ENCODE measurements at places on chromosomes 4 and X.

DNA sequence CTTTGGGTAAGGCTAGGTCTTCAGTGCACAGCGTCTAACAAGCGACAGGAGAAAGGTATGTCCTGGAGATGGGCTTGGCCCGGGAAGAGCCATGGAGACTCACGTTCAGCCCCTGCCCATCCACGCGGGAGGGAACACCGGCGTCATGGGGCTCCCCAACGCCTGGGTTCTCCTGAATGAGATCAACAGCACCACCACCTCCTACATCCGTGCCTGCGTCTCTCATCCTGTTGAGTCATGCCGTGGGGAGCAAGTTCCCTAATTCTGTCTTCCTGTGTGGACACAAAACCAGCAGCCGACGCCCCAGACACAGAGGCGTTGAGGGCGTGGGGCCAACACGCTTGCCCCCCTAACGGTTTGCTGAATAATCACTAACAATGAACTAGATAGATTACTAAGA is 20.1 kb upstream of the IL3RA start:
- H3K4me3 ChIP-seq, result no peak overlapping the region
- H3K4me1 ChIP-seq, result peaks cover 14% of the 10 kb centered on the region
- no peaks in the 10 kb centered on the region for H3K36me3 ChIP-seq

GRCh38 chrX:13266641-13267345 is 53.1 kb downstream of the ATXN3L start:
- H3K36me3 ChIP-seq, result no peaks in the 10 kb centered on the region
- H3K4me3 ChIP-seq, result no peak overlapping the region
- no peak overlapping the region for H3K27ac ChIP-seq

GRCh38 chr4:85149676-85150075 is 183.2 kb upstream of the WDFY3 start:
- no peaks in the 10 kb centered on the region for H3K36me3 ChIP-seq
- DNase-seq, result no peak
- H3K27ac ChIP-seq, result no peak overlapping the region
- no peaks in the 10 kb centered on the region for H3K4me1 ChIP-seq
- H3K27me3 ChIP-seq, result peaks cover 5% of the 10 kb centered on the region

GRCh38 chr4:165152527-165152926 is 39.9 kb upstream of the TMEM192 start:
- no peaks in the 10 kb centered on the region for H3K4me1 ChIP-seq
- no peak overlapping the region for H3K27ac ChIP-seq
- no peak overlapping the region for H3K4me3 ChIP-seq
- no peak for DNase-seq

DNA sequence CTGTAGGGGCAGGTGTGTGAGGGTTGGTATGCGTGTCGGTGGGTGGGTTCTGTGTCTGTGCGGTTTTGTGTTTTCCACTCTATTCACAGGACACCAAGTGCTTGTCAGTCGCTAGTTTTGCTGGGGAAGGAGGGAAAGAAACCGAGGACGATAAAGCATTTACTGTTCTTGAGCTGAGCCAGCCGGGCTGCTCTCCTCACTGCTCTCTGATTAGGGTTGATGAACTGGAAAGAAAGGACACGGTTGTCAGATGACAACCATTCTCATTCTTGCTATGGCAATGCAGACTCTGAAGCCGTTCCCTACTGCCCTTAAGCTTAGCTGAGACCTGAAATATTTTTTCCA is 832 bp downstream of the EGFL6 start:
- H3K4me3 ChIP-seq, result no peak overlapping the region
- H3K27me3 ChIP-seq, result peaks cover 34% of the 10 kb centered on the region
- no peaks in the 10 kb centered on the region for H3K36me3 ChIP-seq
- H3K4me1 ChIP-seq, result peaks cover 11% of the 10 kb centered on the region

DNA sequence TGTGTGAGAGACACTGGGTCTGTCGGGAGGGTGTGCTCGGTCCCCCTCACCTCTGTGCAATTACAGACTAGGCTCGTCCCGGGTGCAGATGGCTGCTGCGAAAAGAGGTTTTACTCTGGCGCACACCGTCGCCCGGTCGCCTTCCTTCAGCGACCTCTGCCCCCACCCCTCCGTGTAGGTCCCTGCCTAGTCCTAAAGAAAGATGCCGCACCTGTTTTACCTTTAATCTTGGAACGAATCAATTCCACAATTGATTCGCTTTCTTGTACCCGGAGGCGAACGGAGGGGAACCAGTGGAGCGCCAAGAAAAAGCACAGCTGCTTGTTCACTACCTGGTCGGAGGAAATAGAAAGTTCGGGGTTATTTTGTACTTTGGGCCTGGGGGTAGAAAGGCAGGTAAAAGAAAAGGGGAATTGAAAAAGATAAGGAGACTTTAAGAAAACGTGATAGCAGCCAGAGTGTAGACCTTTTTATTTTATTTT is 1.2 kb downstream of the NPNT start:
- peak overlapping the region; percentile 57 for H3K4me3 ChIP-seq
- H3K27me3 ChIP-seq, result peaks cover 66% of the 10 kb centered on the region
- no peaks in the 10 kb centered on the region for H3K36me3 ChIP-seq
- no peak for DNase-seq
- H3K4me1 ChIP-seq, result peaks cover 8% of the 10 kb centered on the region
- H3K27ac ChIP-seq, result no peak overlapping the region

DNA sequence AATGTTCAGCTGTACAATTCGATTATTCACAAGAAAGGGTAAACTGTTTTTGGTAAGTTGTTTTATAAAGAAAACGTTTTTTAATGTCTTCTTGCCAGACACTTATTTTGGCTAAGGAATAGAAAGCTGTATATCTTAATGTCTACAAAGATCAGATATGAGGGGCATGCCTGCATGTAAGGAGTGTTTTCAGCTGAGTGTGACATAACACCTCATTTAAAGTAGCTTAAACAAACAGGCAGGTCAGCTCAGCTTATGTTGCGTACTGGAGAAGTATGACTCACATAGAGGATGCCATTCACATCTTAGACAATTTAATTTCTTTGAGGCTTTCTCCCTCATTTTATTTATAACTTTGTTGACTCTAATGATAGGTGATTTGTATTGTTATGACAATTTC is 30.4 kb downstream of the LAMTOR3 start:
- peaks cover 31% of the 10 kb centered on the region for H3K36me3 ChIP-seq
- H3K27me3 ChIP-seq, result no peaks in the 10 kb centered on the region
- H3K4me3 ChIP-seq, result no peak overlapping the region
- H3K27ac ChIP-seq, result no peak overlapping the region
- peaks cover 25% of the 10 kb centered on the region for H3K4me1 ChIP-seq
- DNase-seq, result no peak

DNA sequence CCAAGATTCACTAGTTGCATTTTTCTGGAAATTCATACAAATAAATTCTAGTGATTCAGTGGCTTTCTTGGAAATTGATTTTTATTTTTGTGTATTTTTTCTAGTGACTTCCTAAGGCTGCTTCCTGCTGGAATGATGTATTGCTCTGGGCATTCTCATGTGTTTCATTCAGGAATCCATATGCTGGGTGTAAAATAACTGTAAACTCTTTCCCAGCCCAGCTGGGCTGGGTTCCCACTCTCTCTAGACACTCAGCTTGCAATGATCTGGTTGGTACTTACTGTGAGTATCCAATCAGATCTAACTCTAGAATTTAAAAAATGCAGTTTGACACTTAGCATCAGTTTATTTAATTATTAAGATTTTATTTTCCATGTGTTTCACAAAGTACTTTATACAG is 882.2 kb downstream of the STIM2 start:
- H3K4me1 ChIP-seq, result no peaks in the 10 kb centered on the region
- H3K36me3 ChIP-seq, result no peaks in the 10 kb centered on the region
- no peak for DNase-seq
- H3K4me3 ChIP-seq, result no peak overlapping the region

DNA sequence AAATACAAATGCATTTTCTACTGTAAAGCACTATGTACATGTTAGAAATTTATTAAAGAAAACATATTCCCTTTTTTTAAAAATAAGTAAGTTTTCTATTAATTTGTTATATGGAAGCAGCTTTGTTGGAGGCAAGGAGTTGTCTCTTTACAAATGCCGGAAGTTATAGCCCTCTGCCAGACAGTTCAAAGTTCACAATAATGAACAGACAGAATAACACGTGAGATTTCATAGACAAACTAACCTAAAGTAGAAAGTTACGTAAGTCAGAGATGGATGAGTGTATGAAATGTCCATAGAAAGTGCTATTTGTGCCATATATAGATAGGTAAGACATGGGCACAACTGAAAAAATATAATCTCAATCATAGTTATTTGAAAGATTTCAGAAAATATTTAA is 43.9 kb upstream of the NEIL3 start:
- H3K4me1 ChIP-seq, result no peaks in the 10 kb centered on the region
- no peaks in the 10 kb centered on the region for H3K27me3 ChIP-seq
- H3K4me3 ChIP-seq, result no peak overlapping the region
- no peak overlapping the region for H3K27ac ChIP-seq
- no peaks in the 10 kb centered on the region for H3K36me3 ChIP-seq
- DNase-seq, result no peak

DNA sequence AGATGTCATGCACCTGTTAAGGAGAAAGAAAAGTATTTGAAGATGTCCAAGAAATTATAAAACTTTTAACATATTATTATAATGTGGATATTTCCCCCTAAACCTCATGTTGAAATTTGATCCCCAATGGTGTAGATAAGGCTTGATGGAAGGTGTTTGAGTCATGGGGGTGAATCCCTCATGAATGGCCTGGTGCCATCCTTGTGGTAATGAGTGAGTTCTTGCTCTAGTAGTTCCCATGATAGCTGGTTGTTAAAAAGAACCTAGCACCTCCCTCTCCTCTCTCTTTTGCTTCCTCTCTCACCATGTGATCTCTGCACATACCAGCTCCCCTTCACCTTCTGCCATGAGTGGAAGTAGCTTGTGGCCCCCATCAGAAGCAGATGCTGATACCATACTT is 176.6 kb upstream of the NR3C2 start:
- H3K4me3 ChIP-seq, result no peak overlapping the region
- H3K36me3 ChIP-seq, result no peaks in the 10 kb centered on the region
- no peak for DNase-seq
- H3K27me3 ChIP-seq, result no peaks in the 10 kb centered on the region
- H3K27ac ChIP-seq, result no peak overlapping the region
- H3K4me1 ChIP-seq, result no peaks in the 10 kb centered on the region

DNA sequence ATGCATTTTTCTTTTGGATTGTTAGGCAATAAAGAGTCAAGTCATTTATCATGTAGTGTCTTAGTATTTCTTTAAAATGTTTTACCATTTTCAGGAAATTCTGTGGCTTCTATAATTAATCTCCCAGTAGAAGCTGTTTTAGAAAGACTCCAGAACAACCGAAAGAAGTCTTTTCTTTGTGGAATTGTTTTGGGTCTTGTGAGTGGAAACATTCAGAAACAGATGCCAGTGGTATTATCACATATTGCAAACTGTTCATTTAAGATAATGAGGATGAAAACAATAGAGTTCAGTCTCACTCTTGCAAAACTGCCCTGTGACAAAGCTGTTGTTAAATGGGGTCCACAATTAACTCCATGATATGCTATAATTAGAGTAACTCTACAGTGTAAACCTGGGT is 211.2 kb upstream of the KIT start:
- H3K27ac ChIP-seq, result no peak overlapping the region
- DNase-seq, result no peak

DNA sequence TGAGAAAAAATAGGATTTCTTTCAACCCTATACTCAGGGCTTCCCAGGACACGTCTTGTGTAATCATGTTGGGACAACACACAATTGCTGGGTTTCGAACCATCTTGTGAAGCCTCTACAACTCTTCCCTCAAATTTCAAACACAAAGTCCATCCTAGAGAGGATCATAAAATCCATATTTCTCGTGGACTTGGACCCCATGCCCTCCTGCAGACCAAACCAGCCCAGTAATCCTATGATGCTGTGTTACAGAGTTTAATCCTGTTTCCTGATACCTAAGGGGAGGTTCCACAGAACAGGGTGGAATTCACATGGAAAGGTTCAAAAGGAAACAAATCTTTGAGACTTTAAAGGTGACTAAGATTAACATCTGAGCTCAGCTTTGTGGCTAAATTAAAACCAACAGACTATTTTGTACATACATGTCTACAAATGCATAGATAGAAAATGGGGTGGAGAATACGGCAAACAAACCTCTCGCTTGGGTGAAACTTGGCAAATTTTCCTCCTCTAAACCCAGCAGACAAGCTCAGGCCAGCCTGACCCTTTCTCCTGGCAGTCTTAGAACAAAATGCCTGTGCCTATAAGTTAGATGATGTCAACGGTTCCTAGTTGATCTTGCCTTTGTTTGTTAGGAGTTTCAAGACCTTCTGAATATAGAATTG is 38.1 kb downstream of the EGFL6 start:
- no peaks in the 10 kb centered on the region for H3K27me3 ChIP-seq
- H3K27ac ChIP-seq, result no peak overlapping the region
- H3K36me3 ChIP-seq, result no peaks in the 10 kb centered on the region
- H3K4me3 ChIP-seq, result no peak overlapping the region
- DNase-seq, result no peak
- no peaks in the 10 kb centered on the region for H3K4me1 ChIP-seq

DNA sequence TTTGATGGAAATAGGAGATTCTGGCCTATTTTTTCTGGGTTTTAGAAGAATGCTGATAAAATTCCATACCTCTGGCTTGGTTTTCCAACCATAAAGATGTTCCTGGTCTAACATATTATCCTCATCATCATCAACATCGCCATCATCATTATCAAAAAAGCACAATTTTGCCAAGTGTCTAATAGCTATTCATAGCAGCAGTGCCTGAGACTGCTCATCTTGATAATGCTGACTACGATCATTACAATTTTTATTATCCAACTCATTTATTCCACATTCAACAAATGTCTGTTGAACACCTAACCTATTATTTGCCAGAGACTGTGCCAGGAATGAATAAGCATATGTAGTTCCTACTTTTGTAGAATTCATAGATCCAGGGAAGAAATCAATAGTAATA is 303.5 kb upstream of the GATB start:
- H3K27ac ChIP-seq, result no peak overlapping the region
- H3K27me3 ChIP-seq, result no peaks in the 10 kb centered on the region
- H3K4me3 ChIP-seq, result no peak overlapping the region
- no peak for DNase-seq
- peaks cover 38% of the 10 kb centered on the region for H3K4me1 ChIP-seq
- H3K36me3 ChIP-seq, result no peaks in the 10 kb centered on the region

DNA sequence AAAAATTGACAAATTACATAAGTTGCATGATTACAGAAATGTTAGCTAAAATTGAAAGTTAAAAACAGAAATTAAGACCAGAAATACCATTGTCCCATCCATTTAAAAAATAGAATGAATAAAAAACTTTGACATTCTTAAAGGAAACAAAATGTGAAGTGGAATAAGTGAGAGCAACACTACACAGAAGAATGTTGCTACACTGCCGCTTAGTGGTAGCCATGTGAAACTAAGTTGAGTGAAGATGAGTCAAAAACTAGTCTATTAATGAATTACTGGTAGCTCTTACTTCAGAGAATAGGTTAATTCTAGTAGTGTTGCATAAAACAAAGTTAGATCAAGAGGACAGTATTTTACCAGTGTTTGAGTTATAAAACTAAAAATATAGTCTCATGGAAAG is 571.0 kb upstream of the KLHL4 start:
- H3K36me3 ChIP-seq, result no peaks in the 10 kb centered on the region
- H3K4me3 ChIP-seq, result no peak overlapping the region
- peak; percentile 5 for DNase-seq
- H3K27ac ChIP-seq, result no peak overlapping the region

- H3K27ac ChIP-seq, result no peak overlapping the region
- no peaks in the 10 kb centered on the region for H3K4me1 ChIP-seq
- H3K36me3 ChIP-seq, result no peaks in the 10 kb centered on the region
- no peak overlapping the region for H3K4me3 ChIP-seq
Measured at GRCh38 chrX:1909419-1910206, 294.8 kb downstream of the ASMT start.
